ENCODE measurements at places on chromosomes 12 and 14. TPM values are rescaled to one million over a fixed set of nuclear protein-coding genes. Genes with fewer than 3 reads are reported as not detected.

The HSPA2 gene
- 2.5 TPM for total RNA-seq

The CRIP1 gene
- total RNA-seq = 2.5 TPM

The KCNK13 gene
- not detected for total RNA-seq

The A2M gene
- total RNA-seq = 42.7 TPM

The PRKAB1 gene
- total RNA-seq = 16.1 TPM

The SDR9C7 gene
- total RNA-seq = 0.15 TPM

The ZNF605 gene
- 12.2 TPM for total RNA-seq

The TMTC1 gene
- total RNA-seq = 44.1 TPM

The CD27 gene
- total RNA-seq = 0.17 TPM

The ACRBP gene
- total RNA-seq = 0.29 TPM

The LRFN5 gene
- total RNA-seq = 4.9 TPM

The GDF3 gene
- not detected for total RNA-seq

The PPP1R1A gene
- total RNA-seq = not detected

The VEZT gene
- total RNA-seq = 81.2 TPM

The MDM2 gene
- 137 TPM for total RNA-seq

The KRT2 gene
- not detected for total RNA-seq
